Fibroblast of skin of abdomen (primary cell): ENCODE measurements at places on chromosomes 2 and 18.

DNA sequence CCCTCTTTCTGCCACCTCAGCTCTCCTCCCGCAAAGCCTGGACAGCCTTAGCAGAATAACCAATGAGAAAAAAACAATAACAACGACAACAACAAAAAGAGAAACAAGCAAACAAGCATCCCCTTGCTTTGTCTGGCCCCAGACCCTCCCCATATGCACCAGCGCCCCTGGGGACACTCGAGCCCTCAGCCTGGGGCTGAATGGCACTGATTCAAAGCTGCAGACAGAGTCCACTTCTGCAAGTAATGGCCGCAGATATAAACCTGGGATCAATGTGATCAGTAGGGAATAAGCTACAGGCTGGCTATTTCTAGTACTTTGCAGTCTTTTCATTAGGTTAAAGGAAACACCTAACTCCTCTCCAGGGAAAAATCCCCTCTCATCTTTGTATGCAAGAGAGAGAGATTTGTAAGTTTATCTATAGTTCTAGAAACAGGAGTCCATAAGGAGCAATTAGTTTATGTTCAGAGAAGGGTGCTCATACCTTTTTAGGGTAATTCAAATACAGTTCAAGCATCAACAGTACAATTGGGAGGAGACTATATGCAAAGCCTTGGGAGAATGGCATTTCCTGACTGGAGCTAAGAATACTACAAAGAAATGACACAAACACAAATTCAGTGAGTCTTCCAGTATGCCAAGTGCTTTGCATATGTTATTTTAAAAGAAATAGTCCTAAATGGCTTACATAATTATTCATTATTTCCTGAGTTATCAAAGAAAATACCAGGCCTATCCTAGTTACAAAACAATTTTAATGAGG lies 122.3 kb upstream of the DDX18 start:
- DNase-seq = no peak

DNA sequence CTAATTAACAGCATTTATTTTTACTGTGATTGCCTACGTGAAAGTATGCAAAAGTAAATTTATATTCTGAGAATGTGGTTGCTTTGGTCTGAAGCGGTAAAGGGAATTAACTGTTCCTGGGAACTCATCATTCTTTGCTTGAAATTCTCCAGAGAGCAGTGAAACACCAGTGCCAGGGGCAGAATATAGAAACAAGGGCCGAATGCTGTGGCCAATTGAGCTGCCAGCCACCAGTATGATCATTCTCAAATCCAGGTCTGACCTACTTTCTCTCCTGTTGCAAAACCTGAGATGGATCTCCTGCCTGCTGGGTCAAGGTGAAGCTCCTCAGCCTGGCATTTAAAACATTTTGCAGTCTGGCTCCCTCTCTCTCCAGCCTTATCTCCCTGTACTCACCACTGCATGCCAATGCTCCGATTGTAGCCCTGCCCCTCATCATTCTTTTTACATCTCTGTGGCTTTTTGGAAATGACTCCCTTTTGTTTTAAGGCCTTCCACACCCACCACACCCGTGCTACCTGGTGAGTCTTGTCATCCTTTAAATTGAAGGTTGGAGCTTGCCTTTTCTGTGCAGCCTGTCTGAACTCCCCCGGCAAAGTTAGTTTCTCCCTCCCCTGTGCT lies 94.5 kb upstream of the TMEM178A start:
- no peak for DNase-seq

- no peak for DNase-seq
Measured at GRCh38 chr2:11196246-11196645, 41.0 kb downstream of the SLC66A3 start.

GRCh38 chr2:160324161-160324800 lies 124.2 kb upstream of the ITGB6 start:
- DNase-seq = peak; percentile 54

DNA sequence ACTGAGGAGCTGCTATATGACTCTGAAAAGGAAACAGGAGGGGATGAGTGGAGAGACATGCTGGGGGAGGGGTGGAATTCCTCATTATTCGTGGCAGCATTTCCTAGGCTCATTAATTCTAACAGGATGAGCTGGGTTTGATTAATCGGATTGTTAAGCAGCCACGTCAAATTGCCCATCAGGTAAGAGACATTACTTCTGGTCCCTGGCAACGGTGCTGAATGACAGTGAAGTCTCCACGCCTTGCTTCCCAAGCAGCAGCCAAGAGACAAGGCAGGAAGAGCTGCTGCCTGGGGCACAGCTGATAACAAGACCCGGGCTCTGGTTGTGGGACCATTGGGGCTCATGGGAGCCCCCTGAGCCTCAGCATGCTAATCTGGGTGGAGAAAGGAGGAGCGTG lies 86.6 kb downstream of the MARCHF4 start:
- no peak for DNase-seq

- DNase-seq = peak; percentile 97
Measured at GRCh38 chr2:160209516-160209856, 9.4 kb upstream of the ITGB6 start.

DNA sequence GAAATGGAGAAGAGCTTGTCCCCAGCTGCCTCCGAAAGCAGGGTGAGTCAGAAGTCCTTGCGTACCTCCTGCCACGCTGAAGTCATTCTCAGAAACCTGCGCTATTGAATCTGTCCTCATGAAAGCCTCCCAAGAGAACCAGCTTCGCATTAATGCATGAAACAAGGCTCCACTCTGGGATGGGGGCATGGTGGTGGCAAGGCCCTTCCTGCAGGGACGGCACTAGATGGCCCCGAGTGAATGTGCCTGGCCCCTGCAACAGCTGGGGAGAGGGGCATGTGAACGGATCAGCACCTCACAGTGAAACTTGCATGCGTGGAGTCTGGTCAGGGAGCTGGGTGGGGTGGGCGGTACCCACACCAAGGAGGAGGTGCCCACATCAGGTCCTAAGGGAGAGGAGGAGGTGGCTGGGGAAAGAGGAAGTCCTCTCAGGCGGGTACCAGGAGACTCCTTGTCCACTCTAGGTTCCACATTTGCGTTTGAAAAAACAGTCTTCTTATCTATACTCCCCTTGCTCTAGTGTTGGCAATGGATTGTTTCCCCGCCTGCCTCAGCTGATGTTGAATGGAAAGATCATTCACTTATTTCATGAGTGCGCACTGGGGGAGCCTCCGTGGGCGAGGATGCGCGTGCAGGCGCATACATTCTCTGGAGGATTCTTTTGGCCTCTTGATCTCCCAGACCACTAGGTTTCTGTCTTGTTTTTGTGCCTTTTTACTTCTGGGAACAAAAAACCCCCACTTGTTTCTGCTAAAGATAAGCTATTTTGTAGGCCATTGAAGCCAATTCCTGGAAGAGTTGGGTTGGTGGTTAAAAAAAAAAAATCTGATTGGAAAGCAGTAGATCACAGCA lies 104.7 kb downstream of the KLHL29 start:
- no peak for DNase-seq

GRCh38 chr18:31057051-31057450 lies 14.5 kb upstream of the DSC3 start:
- DNase-seq = no peak

GRCh38 chr18:55419947-55420664 lies 167.9 kb downstream of the TCF4 start:
- peak; percentile 38 for DNase-seq

DNA sequence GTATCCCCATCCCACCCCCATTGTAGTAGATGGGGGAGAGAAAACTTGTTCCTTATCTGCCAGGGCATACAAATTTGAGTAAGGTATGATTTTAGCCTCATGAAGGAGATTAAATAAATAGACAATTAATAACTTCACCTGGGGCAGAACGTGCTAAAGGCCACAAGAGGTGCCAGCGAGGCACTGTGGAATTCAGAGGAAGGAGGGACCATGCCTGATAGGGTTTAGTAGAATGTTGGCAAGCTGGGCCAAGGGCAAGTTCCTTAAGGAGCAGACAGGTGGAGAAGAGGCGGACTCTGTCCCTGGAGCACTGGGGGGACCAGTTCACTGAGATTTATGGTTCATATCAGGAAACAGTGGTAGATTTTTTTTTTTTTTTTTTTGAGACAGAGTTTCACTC lies 22.5 kb downstream of the STAMBP start:
- no peak for DNase-seq

DNA sequence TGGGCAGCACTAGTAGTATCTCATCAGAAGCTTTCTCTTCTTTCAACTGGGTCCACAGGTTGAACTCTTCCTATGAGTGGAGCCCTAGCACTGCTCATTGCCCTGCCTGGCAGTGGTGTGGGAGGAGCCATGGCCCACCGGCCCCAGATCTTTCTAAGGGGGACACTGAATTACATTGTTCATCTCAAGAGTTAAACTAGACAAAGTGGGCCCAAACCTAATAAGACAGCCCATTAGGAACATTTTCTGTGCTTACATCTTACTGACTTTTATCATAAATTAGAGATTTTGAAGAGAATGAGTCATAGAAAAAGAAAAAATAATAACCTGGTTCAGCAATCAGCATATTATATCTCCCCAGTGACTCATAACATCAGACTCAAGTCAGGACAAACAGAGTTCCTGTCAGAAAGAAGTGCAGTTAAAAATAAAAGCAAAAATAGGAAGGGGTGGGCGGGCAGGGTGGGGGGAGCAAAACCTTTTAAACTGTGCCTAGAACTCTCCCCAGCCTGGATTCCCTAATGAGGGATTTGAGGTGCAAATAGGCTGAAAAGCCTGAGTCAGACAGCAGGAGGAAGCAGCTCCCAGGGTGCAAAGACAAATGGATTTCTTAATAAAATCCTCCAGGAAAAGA lies 161.6 kb upstream of the TRIB2 start:
- peak; percentile 66 for DNase-seq

DNA sequence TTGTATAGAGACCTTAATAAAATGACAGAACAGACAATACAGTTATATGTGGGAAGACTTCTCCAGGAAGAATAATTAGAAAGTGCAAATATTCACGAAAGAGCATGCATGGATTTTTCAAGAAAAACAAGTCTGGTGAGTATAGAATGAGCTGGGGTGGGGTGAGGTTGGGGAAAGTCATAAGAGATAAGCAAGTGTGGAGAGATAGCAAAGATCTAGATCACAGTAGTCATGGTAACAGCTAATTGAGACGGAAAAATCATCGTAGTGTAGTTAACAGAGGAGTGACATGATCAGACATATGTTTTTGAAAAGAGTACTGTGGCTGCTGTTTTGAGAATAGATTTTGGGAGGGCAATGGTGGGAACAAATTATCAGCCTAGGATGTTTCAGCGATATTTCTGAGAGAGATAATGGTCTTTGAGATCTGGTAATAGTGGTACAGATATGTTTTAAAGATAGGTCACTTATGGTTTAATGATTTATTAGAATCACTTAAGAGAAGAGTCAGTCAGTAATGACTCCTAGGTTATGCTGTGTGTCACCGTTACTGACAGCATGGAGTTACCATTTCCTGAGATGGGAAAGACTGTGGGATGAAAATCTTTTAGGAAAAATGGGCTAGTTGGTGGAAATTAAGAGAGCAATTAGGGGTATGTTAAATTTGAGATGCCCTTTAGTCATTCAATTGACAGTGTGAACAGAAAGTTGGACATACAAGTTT lies 248.5 kb upstream of the SLC8A1 start:
- DNase-seq = no peak

DNA sequence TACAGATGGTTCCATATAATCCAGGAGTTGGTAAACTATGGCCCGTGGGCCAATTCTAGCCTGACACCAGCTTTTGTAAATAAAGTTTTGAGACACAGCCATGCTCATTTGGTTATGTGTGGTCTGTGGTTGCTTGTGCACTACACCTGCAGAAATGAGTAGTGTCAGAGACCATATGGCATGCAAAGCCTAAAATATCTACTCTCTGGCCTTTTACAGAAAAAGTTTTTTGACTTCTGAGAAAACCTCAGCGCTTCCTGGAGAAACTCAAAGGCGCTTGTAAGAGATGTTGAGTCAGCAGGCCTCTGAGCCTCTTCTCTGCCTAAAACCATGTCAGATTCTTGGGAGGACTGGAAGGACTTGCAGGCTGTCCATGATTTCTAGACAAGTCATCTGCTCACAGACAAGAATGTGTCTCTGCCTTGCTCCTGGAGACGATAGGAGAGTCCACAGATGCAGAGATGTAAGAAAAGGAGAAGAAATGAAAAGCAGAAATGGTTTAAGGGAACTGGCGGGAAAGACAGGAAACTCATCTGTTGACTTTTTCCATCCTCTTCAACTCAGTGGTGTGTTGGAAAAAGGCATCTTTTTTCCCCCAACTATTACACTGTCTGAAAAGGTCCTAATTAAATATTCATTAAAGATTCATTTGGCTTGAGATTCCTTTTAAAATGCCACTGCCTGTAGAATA lies 5.2 kb downstream of the TTC39C start:
- DNase-seq = peak; percentile 44

- no peak for DNase-seq
Measured at GRCh38 chr18:75462178-75462832, 34.8 kb upstream of the SMIM21 start.

GRCh38 chr2:106919012-106919411 lies 33.0 kb upstream of the ST6GAL2 start:
- no peak for DNase-seq

DNA sequence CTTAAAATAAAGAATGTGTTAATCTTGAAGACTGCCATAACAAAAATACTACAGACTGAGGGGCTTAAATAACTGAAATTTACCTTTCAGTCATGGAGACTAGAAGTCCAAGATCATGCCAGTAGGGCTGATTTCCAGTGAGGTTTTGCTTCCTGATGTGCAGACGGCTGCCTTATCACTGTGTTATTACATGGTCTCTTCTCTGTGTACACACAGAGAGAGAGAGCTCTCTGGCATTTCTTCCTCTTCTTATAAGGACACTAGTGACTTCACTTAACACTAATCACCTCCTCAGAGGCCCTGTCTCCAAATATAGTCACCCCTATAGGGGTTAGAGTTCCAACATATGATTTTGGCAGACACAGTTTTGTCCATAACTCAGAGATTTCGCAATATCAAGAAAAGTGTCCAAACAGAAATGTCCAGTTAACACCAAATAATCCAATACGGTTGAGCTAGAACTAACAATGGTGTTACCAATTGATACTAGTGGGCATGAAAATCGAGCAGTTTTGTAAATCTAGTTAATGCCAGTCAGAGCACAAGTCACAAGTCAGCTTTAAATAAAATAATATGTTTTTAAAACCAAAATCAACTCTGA lies 399.8 kb downstream of the ADCYAP1 start:
- DNase-seq = no peak

DNA sequence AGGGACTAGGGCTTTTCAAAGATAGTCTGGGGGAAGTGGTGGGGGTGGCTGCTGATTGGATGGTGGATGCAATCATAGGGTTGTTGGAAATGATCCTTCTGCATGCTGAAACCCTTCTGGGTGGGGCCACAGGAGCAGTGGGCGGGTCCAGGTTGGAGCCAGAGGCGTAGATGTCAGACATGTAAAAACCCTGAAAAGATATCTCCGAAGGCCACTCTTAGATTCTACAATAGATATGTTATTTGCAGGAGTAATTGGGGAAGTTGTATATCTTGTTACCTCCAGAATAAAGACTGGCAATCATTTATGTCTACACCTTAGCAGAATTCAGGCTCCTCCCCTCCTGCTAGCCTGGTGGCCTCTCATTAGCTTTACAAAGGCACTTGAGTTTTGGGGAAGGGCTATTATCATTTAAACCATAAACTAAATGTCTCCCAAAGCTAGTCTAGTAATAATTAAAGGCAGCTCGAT lies 8.2 kb upstream of the FAM98A start:
- no peak for DNase-seq
